Astrocyte of the cerebellum (primary cell): ENCODE measurements at places on chromosomes 13 and 19.

- DNase-seq: no peak
Observed at GRCh38 chr19:4338441-4339355, at the start of gene STAP2. STAP2 (minus strand) TSS chr19:4338827; CDS start chr19:4338753, 74 bp downstream.

DNA sequence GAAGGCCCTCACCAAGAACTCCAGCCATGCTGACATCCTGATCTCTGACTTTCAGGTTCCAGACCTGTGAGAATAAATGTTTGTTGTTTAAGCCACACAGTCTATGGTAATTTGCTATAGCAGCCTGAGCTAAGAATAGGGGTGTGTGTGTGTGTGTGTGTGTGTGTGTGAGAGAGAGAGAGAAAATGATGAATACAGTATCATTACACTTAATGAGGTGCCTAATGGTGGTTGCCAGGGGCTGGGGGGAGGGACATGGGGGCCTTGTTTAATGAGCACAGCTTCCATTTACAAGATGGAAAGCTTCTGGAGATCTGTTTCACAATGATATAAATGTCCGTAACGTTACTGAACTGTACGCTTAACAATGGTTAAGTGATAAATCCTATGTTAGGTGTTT, 53.8 kb upstream of the LATS2 start:
- DNase-seq: no peak

- no peak for DNase-seq
Observed at GRCh38 chr19:8665468-8666213, 33.0 kb downstream of the ACTL9 start.

- DNase-seq: no peak
Observed at GRCh38 chr19:7447648-7448047, 41.2 kb downstream of the PEX11G start.

DNA sequence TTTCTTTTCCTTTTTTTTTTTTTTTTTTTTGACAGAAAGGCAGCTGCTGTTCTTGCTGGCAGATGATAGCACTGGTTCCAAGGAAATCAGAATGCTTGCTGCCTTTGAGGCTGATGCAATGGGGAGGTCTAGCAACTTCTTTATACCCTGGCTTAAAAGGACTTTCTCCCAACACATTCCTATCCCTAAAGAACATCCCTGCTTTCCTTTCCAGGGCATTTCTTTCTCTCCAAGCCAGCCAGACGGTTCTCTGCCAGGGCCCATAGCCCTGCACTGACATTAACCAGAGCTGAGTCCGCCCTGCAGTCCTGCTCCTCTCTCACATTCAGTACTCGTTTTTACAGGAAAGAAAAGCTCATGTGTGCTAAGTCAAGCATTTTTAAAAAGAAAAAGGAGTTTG, 133.9 kb upstream of the WASF3 start:
- no peak for DNase-seq

- no peak for DNase-seq
Observed at GRCh38 chr13:90605664-90606063, 741.8 kb upstream of the MIR17HG start.

GRCh38 chr19:40233811-40234389, 7.4 kb upstream of the CCNP start:
- DNase-seq: no peak

- no peak for DNase-seq
Observed at GRCh38 chr13:44474122-44474910, 100.7 kb downstream of the SERP2 start.

- DNase-seq: no peak
Observed at GRCh38 chr19:48780631-48781391, 25.5 kb downstream of the FGF21 start.

DNA sequence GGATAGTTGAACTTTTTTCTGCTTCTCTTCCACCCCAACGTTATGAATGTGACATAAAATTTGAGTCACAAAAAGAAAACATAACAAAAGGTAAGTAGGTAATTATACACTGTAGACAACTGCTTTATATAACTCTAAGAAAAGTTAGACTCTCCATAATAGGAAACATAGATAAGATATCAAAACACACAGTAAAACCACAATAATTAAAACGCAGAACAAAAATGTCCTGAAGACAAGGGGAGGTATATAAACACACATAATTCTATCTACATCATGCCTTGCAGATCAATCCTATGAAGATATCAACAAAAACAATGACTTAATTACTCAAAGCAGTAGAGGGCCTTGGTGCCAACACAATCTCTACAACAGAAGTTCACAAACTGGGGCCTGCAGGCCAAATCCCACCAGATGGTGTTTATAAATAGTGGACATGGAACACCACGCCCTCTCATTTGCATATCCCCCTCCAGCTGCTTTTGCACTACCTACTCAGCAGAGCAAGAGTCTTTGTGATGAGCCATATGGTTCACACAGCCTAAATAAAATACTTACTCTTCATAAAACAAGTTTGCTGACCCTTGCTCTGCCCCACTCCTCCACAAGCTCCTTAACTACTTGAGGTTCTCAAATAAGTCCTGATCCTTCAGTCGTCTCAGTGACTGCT, 254.7 kb downstream of the KLF12 start:
- DNase-seq: no peak

GRCh38 chr13:62038214-62038613, 622.6 kb upstream of the PCDH20 start:
- DNase-seq: no peak

DNA sequence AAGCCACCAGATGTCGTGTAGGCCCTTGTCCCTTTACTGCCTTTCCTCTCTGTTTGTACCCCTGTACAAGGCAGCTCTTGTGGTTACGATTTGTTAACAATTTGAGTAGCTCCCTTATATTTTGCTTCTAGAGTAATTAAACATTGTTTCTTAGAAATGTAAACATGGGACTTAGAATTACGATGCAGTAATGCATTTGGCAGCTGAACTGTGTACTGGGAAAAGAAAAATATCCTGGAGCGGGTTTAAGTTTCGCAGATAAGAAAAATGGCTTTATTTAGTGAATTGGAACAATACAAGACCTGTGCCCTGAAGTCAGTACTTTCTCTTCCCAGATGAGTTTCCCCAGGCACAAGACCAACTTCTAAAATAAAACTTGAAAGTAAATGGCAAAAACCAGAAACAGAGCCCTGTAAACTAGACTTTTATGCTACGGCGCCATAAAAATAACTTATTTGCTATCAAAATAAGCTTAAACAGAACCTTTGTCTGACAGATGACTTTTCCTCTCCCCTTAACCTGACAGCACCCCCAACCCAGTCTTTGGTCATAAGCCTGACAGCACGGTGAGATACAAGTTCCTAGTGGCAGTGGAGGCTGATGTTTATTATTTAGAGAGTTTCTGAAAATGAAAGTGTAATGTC, 63.0 kb downstream of the LRCH1 start:
- no peak for DNase-seq

- DNase-seq: no peak
Observed at GRCh38 chr13:40231751-40232150, 434.7 kb downstream of the FOXO1 start.

DNA sequence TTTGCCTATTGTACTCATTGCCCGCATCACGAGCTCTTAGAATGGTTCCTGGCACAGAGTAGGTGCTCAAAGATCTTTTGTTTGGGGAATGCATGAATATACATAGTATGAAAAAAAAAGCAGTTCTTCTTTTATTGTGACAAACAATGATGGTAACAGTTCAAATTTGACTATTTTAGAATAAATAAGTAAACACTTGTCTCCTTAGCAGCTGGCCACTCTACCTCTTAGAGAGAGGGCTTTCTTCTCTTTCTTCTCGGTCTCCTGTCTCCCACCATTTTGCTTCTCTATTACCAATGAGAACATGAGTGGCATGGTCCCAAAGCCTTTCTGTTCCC, 639 bp upstream of the SLAIN1 start:
- DNase-seq: no peak

DNA sequence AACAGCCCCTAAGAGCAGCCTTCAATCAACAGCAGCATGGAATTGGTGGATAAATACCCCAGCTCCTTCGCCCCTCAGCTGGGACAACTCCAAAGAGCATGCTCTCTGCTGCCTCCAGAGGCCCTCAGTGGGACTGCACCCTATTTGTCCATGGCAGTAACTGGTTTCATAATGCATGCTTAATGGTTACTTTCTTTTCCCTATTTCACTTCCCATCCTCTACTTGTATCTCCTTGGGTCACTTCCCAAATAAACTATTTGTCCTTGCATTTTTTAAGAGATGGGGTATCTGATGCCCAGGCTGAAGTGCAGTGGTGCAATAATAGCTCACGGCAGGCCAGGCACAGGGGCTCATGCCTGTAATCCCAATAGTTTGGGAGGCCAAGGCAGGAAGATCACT, 13.5 kb upstream of the TPM4 start:
- DNase-seq: no peak

- DNase-seq: no peak
Observed at GRCh38 chr19:41860419-41861115, 512 bp downstream of the RPS19 start.

DNA sequence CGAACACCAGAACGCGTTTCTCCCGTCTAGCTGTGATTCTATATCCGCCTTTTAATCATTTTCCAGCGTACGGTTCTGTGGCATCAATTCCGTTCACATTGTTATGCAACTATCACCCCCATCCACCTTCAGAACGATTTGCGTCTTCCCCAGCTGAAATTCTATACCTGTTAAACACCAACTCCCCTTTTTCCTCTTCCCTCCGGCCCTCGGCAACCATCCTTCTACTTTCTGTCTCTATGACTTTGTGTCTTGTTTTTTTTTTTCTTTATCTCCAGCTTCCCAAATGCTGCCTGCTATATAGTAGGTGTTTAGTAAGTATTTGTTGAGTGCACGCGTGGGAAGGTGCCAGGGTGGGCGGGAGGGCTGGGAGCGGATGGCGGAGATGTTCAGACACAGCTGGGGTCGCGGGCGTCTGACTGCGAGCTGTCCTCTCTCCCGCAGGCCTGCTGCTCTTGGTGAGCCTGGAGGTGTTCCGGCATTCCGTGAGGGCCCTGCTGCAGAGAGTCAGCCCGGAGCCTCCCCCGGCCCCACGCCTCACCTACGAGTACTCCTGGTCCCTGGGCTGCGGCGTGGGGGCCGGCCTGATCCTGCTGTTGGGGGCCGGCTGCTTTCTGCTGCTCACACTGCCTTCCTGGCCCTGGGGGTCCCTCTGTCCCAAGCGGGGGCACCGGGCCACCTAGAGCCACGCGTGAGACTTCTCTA, 20.2 kb downstream of the CACNG6 start:
- no peak for DNase-seq

DNA sequence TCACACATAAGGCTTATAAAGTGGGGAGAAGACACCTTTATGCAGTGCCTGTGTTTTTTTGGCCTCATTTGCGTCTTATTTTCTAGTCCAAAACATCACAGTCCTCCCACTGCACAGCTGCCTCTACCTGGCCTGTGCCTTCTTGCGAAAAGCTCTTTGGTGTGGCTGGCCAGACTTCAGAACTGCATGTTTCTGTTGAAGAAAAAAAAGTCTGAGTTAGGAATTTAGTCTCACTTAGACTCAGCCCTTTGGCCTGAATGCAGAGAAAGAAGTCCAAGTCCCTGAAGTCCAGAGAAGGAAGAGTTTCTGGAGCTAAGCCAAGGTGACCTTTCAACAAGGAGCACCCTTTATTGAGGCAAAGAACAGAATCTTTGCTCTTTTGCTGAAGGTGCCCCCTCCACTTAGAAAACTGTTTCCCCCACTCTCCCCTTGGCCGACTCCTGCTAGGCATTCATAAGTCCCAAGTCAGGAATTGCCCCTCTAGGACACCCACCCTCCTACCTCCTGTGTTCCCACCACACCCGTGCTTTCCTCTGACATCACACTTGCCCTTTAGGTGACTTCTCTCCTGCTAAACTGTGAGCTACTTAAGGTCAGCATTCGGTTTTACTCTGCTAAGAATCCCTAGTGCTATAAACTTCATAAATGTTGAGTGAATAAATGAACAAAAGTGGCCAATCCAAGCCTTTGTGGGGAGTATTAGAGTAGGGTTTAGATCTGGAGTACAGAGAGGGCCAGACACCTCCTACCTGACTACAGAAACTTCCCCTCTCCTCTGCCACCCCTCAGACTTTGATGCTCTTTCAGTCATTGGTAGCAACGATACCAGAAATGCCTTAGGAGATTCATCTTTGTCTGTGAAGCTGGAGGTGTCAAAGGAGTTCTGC, 226.8 kb downstream of the LACC1 start:
- DNase-seq: no peak

- no peak for DNase-seq
Observed at GRCh38 chr13:104975272-104975671, 1560.2 kb downstream of the EFNB2 start.

- no peak for DNase-seq
Observed at GRCh38 chr13:102452836-102453235, 51.0 kb upstream of the FGF14 start.

DNA sequence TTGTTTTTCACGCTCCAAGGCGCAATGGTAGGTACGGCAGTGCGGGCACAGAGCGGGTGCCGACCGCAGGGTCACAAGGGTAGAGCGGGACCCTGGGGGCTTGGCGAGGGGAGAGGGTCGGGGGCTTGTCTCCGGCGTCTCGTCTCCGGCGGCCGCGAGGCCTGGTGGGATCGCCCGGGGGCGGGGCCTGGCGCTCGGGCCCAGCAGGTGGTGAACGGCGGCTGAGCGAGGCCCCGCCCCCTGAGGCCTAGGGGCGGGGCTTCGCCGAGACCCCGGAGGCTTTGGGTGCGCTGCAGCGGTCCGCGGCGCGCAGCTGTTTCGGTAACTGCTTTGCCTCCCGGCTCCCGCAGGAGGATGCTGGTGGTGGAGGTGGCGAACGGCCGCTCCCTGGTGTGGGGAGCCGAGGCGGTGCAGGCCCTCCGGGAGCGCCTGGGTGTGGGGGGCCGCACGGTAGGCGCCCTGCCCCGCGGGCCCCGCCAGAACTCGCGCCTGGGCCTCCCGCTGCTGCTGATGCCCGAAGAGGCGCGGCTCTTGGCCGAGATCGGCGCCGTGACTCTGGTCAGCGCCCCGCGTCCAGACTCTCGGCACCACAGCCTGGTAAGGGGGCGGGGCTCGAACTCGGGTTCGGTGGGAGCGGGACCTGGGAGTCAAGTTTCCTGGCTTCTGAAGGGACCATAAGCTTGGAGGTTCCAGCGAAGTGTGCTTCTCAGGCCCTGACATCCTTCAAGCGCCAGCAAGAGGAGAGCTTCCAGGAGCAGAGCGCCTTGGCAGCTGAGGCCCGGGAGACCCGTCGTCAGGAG, at the start of gene TSEN34:
TSS of gene TSEN34 (plus strand) at position 298 of the 800 bp plus-strand sequence. CDS start at position 355, 57 bp downstream.
- peak; percentile 19 for DNase-seq

- DNase-seq: no peak
Observed at GRCh38 chr19:52670046-52670445, 31.9 kb upstream of the ZNF83 start.

- DNase-seq: peak; percentile 37
Observed at GRCh38 chr13:43368003-43368402, 344.6 kb downstream of the DNAJC15 start.

- no peak for DNase-seq
Observed at GRCh38 chr19:10911579-10912363, 16.7 kb downstream of the YIPF2 start.

- no peak for DNase-seq
Observed at GRCh38 chr19:10975374-10976130, 14.7 kb downstream of the SMARCA4 start.

- DNase-seq: no peak
Observed at GRCh38 chr13:50468849-50469669, 374.4 kb downstream of the DLEU7 start.

GRCh38 chr13:114104655-114105520, 27.5 kb downstream of the RASA3 start:
- no peak for DNase-seq

GRCh38 chr13:98988277-98988676, 10.4 kb upstream of the DOCK9 start:
- DNase-seq: no peak

- no peak for DNase-seq
Observed at GRCh38 chr19:30122431-30122830, 180.4 kb downstream of the URI1 start.

GRCh38 chr13:36157480-36157879, 26.3 kb upstream of the DCLK1 start:
- DNase-seq: no peak

- no peak for DNase-seq
Observed at GRCh38 chr13:39281539-39282150, 243.4 kb downstream of the NHLRC3 start.
